Naive B cell (primary cell): ENCODE measurements at places on chromosomes 2 and 18. TPM values are rescaled to one million over a fixed set of nuclear protein-coding genes. Genes with fewer than 3 reads are reported as not detected.

DNA sequence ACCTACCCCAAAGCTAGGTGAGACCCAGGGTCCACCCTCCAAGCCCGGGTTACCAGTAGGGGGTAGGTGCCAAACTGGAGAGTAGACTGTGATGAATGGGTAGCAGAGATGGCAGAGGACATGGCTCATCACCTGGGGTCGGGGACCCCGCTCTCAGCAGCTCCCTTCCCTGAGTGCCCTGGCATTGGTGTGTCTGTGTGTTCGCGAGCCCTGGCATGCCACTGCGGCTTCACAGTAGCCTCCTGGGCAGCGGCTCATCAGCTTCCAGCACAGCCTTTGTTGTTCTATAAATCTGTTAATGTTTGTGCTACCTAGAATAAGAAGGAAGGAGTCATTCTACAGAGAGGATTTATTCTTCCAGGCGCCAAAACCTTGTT is 62.6 kb upstream of the ALPP start:
- H3K4me3 ChIP-seq = peak overlapping the region; percentile 84
- H3K36me3 ChIP-seq = peaks cover 22% of the 10 kb centered on the region
- peak overlapping the region; percentile 85 for H3K27ac ChIP-seq
- peaks cover 28% of the 10 kb centered on the region for H3K4me1 ChIP-seq
- no peak for DNase-seq

- H3K36me3 ChIP-seq = no peaks in the 10 kb centered on the region
These were observed 33.8 kb downstream of the SMC6 start for GRCh38 chr2:17719562-17720371.

GRCh38 chr2:107340955-107341354 is 455.0 kb upstream of the ST6GAL2 start:
- DNase-seq = no peak
- no peaks in the 10 kb centered on the region for H3K27me3 ChIP-seq
- no peaks in the 10 kb centered on the region for H3K4me1 ChIP-seq
- H3K36me3 ChIP-seq = no peaks in the 10 kb centered on the region

DNA sequence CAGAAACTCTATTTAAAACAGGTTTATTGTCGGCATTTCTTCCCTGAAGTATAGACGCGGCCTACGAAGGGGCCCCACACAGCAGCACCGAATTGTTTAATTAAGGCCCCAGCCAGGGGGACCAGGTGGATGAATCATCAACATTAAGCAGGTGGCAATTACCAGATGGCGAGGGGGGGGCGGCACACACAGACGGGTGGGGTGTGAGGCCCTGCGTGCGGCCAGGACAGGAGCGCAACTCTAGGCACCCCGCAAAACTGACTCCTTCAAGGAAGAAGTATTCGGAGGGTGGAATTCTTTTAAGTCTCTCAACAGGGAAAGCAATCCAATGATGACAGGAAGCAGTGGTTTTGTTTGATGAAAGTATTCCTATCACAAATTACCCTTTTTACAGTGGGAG is 830.4 kb downstream of the GALR1 start:
- no peaks in the 10 kb centered on the region for H3K27me3 ChIP-seq
- no peaks in the 10 kb centered on the region for H3K4me1 ChIP-seq
- H3K27ac ChIP-seq = no peak overlapping the region
- H3K4me3 ChIP-seq = no peak overlapping the region
- no peak for DNase-seq

DNA sequence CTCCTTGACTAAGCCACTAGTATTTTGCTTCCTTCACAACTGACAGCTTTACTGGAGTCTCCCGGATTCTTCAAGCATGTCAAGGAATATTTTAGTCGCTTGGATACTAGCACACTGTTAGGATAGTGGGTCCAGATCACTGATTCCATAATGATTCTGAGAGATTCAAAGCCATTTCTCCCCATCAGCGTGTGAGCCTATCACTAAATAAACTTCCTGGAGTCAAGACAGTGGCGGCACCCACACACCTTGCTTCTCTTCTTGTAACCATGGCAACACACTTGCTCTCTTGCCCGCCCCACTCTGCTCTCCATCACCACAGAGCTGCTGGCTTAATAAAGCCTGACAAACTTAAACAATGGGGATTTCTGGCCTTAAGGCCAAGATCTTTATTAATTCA is 245.1 kb downstream of the LRRTM1 start:
- H3K4me1 ChIP-seq = no peaks in the 10 kb centered on the region
- no peaks in the 10 kb centered on the region for H3K27me3 ChIP-seq
- H3K4me3 ChIP-seq = no peak overlapping the region
- DNase-seq = no peak
- H3K27ac ChIP-seq = no peak overlapping the region
- no peaks in the 10 kb centered on the region for H3K36me3 ChIP-seq

DNA sequence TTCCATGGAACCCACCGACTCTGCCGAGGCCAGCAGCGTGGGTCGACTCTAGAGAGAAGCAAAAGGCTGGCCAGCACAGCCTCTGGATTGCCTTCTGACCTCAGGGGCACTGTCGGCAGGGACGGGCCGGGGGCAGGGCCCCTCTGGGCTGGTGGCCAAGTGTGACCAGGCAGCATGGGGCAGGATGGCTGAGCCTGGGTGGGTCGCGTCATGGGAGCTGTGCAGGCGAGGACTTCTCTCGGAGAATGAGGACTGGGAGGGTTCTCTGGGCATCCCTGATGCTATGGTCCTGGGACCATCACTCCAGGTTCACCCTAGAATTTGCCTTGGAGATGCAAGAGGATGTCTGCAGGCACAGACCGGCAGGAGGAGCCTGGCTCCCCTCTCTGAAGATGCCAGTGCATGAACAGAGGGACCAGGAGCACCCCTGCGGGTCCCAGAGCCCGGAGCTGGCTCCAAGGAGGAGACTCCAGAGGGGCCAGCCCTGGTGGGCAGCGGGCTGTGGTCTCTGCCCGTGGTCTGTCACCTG is 289.2 kb downstream of the NDUFA10 start:
- H3K36me3 ChIP-seq = no peaks in the 10 kb centered on the region
- H3K27ac ChIP-seq = no peak overlapping the region
- DNase-seq = no peak
- H3K4me3 ChIP-seq = no peak overlapping the region

GRCh38 chr2:237919593-237919992 is 47.2 kb upstream of the UBE2F start:
- H3K36me3 ChIP-seq = peaks cover 7% of the 10 kb centered on the region
- peak; percentile 37 for DNase-seq
- peak overlapping the region; percentile 47 for H3K4me3 ChIP-seq
- H3K4me1 ChIP-seq = peaks cover 12% of the 10 kb centered on the region

GRCh38 chr2:8543383-8544170 is 138.3 kb upstream of the ID2 start:
- H3K27me3 ChIP-seq = peaks cover 76% of the 10 kb centered on the region

DNA sequence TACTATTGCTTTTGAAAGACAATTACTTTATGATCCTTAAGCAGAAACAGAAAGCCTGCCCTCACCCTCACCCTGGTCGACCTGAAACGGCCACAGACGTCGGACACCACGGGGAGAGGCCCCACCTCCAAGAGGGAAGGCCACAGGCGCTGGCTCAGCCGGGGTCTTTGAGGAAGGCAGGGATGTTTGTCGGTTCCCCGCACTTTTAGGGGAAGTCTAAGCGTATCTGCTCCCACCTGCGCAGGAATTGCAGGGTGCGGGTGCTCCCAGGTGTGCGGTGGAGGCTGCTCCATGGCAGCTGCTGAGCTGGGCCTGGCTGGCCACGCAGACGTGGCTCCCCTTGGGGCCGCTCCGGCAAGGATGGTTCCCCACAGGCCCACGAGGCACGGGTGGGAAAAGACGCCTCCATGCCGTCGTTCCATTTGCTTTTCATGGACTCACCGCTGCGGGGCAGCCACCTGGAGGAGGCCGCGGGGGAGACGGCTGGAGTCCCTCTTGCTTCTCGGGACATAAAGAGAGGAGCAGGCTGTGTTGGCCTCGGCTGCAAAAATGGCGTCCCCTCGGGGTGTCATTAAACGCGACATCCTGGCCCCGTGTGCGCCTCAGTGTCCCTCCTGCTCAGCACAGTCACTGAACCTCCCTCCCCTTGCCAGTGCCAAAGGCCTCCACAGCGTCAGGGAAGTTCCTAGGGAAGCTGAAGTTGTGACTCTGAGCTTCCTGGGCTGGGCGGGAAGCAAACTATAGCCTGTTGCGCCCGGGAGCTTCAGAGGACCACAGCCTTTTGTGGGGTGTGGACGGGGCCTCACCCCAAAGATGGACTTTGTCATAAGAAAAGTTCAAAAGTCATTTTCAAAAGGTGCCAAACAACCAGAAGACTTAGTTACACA is 63.4 kb downstream of the NFATC1 start:
- H3K4me3 ChIP-seq = peak overlapping the region; percentile 78
- DNase-seq = no peak
- peak overlapping the region; percentile 98 for H3K27ac ChIP-seq
- H3K27me3 ChIP-seq = no peaks in the 10 kb centered on the region
- no peaks in the 10 kb centered on the region for H3K36me3 ChIP-seq
- H3K4me1 ChIP-seq = peaks cover 21% of the 10 kb centered on the region

- no peaks in the 10 kb centered on the region for H3K4me1 ChIP-seq
- peaks cover 21% of the 10 kb centered on the region for H3K27me3 ChIP-seq
- DNase-seq = no peak
These were observed 37.4 kb downstream of the LYPD6B start for GRCh38 chr2:149075853-149076252.

DNA sequence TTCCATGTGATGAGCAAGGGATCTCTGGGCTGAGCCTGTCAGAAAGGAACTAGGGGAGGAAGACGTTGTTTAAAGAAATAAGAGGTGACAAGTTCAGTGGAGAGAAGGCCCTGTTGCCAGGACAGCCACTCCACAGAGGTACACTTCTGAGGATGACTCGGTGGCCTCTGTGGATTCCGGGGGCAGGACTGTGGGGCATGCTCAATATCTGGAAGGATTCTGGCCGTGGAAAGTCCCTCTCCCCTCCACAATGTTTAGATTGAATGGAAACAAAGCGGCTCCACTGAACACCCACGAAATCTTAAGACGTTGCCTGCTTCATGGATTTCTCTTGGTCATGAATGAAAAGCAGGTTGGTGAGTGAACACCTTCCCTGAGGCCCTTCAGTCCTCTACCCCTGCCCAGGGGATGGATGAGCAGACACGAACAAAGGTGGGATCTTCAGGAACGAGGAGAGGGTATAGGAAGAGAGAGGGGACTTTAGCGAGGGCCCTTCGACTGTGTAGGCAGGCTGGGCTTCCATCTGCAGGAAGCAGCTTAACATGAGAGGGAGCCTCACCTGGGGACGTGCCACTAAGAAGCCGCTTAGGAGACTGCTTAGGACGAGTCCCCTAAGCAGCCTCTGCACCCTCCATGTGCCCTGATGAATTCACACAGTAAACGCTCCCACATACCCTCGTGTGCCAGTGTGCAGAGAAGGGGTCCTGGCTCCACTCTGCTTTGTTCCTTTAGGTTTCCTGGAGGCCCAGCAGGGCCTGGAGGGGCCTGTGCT is 1.9 kb downstream of the NTSR2 start:
- H3K4me3 ChIP-seq = no peak overlapping the region
- H3K27ac ChIP-seq = no peak overlapping the region
- peaks cover 8% of the 10 kb centered on the region for H3K36me3 ChIP-seq
- peaks cover 54% of the 10 kb centered on the region for H3K27me3 ChIP-seq

DNA sequence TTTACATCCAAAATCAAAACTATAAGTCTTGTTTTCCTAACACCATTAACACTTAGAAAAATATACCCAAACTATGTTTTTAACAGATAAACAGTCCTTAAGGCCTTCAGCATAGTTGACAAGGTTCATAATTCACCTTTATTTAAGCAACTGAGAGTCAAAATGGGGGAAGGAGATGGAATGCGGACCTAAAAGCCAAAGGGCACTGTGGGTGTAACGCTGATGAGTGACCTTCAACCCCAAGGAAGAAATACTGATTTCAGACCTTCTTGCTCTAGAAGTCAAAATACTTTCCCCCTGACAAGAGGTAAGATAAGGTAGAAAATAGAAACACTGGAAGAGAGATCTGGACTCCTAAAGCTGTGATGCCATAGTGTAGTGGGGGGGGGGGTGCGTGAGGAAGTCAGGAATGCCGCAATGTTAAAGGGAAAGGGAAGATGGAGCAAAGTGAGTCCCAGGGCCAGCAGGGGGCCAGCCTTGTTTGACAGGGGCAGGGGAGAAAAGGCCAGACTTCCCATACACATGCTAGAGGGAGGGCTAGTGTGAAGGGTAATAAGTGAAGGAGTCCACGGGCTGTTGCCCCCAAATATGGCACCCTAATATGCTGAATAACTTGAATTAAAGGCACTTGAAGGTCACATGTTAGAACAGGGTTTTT is 31.4 kb downstream of the CCDC93 start:
- peaks cover 43% of the 10 kb centered on the region for H3K36me3 ChIP-seq
- peaks cover 6% of the 10 kb centered on the region for H3K4me1 ChIP-seq
- no peak overlapping the region for H3K4me3 ChIP-seq
- no peak for DNase-seq
- H3K27ac ChIP-seq = no peak overlapping the region

GRCh38 chr2:23566241-23567142 is 181.5 kb downstream of the KLHL29 start:
- H3K36me3 ChIP-seq = no peaks in the 10 kb centered on the region
- DNase-seq = no peak
- H3K4me3 ChIP-seq = no peak overlapping the region
- H3K4me1 ChIP-seq = no peaks in the 10 kb centered on the region

GRCh38 chr2:80815259-80815658 is 510.7 kb upstream of the LRRTM1 start:
- H3K4me3 ChIP-seq = peak overlapping the region; percentile 27
- no peak for DNase-seq
- no peak overlapping the region for H3K27ac ChIP-seq

GRCh38 chr2:119696494-119697030 is 17.6 kb downstream of the TMEM177 start:
- no peak for DNase-seq
- no peak overlapping the region for H3K27ac ChIP-seq
- no peaks in the 10 kb centered on the region for H3K36me3 ChIP-seq
- no peaks in the 10 kb centered on the region for H3K4me1 ChIP-seq

GRCh38 chr2:47867205-47867604 is 39.1 kb downstream of the FBXO11 start:
- peaks cover 11% of the 10 kb centered on the region for H3K36me3 ChIP-seq
- DNase-seq = no peak
- H3K4me1 ChIP-seq = peaks cover 60% of the 10 kb centered on the region
- H3K27me3 ChIP-seq = no peaks in the 10 kb centered on the region

- H3K4me1 ChIP-seq = no peaks in the 10 kb centered on the region
- no peak overlapping the region for H3K4me3 ChIP-seq
- peaks cover 2% of the 10 kb centered on the region for H3K36me3 ChIP-seq
- H3K27me3 ChIP-seq = peaks cover 34% of the 10 kb centered on the region
- no peak overlapping the region for H3K27ac ChIP-seq
- DNase-seq = no peak
These were observed 14.3 kb upstream of the MC5R start for GRCh38 chr18:13809531-13810255.

- DNase-seq = no peak
- peaks cover 9% of the 10 kb centered on the region for H3K27me3 ChIP-seq
- H3K4me1 ChIP-seq = peaks cover 4% of the 10 kb centered on the region
- H3K36me3 ChIP-seq = no peaks in the 10 kb centered on the region
These were observed 69.1 kb upstream of the CTDP1 start for GRCh38 chr18:79610461-79611039.

The CRYBA2 gene
- polyA plus RNA-seq = not detected

The GRHL1 gene
- 0.41 TPM for polyA plus RNA-seq

The DNAJC5G gene
- not detected for polyA plus RNA-seq

The TUBA4A gene
- 135 TPM for polyA plus RNA-seq

The CFAP65 gene
- polyA plus RNA-seq = not detected

The IL18R1 gene
- polyA plus RNA-seq = 0.22 TPM

The LHCGR gene
- not detected for polyA plus RNA-seq

The ALK gene
- polyA plus RNA-seq = not detected
